NCI-H1436 (cell line): ENCODE measurements at places on chromosomes 13 and 19.

DNA sequence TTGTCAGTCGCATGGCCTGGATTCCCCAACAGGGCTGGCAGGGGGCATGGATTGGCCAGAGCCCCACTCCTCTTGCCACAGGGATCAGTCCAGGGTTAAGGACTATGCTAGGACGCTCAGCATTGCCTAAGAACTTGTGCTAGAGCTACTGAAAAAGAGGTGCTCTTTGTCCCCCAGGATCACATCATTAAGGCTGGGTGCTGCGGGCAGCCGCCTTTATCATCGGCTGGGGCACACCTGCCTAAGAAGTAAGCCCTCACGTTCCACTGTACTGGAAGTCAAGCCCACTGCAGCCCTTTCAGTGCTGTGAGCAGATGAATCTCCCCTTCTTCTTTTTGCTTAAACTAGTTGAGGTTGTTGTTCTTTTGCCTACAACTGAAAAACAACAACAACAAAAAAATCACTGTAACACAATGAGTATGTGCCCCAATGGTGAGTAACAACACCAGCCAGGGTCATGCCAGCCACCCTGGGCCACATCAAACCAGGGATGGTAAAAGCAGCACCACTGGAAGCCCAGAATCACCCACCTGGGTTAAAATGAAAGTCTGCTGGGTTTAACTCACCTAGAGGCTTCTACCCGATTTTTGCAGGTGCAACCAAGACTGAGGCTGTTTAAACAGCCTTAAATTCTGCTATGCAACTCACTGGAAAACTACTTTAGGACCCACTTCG lies 20.6 kb downstream of the STK24 start:
- DNase-seq = no peak

GRCh38 chr19:14214580-14214979 lies 8.6 kb upstream of the ADGRL1 start:
- no peak for DNase-seq

- DNase-seq = no peak
These were observed 3.8 kb upstream of the KMT2B start for GRCh38 chr19:35713904-35714495.

DNA sequence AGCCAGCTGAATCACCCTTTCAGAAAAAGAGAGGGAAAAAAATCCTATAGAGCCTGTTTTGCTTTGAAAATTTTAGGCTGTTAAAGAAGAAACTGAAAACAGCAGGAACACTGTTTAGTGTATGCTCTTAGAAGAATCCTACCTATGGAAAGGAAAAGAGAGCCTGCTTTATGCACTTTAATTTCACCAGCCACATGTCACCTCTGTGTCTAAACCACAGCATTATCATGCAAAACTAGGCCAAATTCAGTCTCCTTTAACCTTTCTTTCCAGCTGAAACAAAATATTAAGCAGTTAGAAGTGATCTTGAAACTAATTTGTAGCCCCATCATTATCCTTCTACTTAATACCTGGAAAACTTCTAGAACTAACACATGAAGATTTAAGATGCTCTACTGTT lies 97.2 kb upstream of the MAB21L1 start:
- no peak for DNase-seq

- no peak for DNase-seq
These were observed 7.6 kb downstream of the GPR32 start for GRCh38 chr19:50777830-50778303.

DNA sequence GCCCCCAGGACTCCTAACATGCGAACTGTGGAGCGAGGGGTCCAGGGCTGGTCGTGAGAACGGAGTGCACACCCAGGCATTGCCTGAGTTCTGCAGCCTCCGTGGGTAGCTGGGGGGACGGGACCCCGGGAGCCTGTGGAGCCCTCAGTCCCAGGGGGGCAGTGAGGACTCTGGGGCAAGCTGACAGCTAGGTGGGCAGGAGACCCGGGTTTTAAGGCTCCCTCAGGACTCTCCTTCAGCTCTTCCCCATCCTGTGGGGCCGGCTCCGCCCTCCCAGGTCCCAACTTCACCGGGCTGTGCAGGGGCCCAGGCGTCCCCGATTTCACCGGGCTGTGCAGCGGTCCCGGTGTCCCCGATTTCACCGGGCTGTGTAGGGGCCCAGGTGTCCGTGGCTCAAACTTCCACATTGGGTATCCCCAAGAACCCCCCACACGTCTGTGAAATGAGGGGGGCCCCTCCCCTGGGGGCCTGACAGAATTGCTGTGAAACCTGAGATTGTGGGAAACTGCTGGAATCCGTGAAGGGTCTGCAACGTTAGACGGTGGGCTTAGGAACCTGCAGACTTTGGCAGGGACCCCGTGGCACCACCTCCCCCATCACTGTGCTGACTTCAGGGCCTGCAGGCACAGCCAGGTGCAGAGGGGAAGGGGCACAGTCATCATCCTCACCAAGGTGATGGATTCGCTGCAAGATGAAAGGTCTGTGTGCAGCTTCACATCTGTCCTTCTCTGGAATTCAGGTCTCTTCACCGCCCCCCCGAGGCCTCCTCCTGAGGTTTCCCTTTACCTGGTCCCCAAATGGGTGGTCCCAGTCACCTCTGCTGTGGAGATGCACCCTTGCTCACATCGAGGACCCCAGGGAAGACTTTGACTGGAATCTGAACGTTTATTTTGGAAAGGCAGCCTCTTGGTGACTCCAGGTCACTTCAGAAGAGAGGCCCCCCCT lies 73.2 kb upstream of the MCF2L start:
- DNase-seq = no peak

- no peak for DNase-seq
These were observed 183.5 kb upstream of the UBL3 start for GRCh38 chr13:30033681-30034457.

DNA sequence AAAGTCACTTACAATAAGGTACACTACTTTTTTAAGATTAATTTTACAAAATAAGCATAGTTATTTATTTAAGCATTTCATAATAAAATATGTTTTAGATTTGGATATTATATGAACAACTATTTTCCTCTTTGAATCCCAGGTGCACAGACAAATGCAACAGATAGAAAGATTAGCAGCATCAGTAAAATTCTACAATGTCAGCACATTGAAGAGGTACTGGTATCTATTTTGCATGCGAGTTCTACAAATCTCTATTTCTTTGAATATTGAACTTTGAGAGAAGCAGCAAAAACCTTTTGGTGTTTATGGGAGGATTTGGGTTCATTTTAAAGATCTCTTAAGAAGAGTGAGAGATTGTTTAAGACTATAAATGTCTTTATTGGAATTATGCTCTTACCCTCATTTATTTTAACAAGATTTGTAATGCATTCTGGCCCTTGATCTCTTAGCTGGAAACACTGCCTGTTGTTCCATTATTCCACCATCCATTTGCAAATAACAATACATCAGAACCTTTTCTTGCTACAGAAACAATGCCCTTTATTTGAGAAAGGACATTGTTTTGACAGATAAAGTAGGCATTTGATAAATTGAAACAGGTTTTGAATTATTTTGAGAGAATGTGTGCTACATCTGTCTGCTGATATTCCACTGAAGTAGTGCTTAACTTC lies 558.8 kb upstream of the KLHL1 start:
- no peak for DNase-seq

DNA sequence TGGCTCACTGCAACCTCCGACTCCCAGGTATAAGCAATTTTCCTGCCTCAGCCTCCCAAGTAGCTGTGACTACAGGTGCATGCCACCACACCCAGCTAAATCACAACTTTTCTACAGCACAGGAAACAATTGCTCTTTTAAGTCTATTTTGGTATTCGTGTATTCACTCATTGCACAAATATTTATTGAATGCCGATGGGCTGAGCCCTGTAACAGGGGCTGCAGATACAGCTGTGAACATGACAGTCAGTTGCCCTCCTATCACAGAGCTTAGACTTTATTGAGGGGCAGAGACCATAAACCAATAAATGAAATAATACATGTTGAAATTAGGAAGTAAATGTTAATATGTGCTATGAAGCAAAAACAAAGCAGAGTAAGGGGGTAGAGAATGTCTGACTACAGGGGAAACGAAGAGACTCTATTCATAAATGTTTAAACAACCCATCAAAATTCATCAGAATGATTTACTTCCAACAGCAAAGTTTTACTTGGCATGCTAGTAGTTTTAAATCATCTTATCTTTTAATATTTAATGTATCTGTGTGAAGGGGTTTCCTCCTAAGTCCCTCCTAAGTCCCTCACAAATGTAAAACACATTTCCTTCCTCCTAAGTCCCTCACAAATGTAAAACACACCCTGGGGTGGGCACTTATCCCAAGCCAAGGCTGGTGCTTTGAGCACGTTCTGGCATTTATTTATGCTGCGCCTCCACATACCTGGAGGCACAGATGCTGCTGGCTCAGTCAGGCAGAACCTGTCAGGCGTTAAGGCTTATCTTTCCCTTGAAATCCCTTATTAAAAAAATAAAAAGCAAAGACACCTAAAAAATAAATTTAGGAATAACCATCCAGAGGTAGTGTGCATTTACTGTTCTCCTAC lies 140.8 kb downstream of the MIPEP start:
- DNase-seq = no peak
